ENCODE measurements at places on chromosomes 2 and 18. TPM values are rescaled to one million over a fixed set of nuclear protein-coding genes. Genes with fewer than 3 reads are reported as not detected.
A peak's percentile ranks its signal among the peaks of the same experiment; 100 is the strongest.

IL37 gene
- total RNA-seq = not detected

DNA sequence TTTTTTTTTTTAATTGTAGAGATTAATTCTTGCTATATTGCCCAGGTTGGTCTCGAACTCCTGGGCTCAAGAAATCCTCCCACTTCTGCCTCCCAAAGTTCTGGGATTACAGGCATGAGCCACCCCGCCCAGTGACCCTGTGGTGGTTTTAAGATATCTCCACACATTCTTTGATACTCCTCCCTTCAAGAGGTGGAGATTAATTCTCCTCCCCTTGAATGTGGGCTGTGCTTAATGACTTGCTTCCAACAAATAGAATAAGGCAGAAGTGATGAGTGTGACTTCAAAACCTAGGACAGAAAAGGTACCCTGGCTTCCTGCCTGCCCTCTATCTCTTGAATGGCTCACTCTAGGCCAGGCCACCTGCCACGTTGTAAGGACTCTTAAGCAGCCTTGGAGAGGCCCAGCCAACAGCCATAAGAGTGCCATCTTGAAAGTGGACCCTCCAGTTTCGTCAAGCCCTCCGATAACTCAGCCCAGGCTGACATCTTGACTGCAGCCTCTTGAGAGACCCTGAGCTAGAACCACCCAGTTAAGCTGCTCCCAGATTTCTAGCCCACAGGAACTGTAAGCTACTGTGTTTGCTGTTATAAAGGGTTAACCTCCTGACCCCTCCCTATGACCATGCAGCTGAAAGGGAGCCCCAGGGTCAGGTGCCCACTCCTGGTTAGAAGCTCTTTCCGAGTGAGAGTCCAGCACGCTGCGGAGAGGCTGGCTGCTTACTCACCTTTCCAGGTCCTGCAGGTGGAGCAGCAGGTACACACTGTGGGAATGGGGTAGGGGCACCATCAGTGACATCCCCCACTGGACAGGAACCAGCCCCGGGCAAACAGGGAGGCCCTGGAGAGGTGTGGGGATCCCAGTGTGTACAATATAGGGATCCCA, 27.6 kb downstream of the MRPL35 start:
- peaks cover 50% of the 10 kb centered on the region for H3K4me1 ChIP-seq
- no peaks in the 10 kb centered on the region for H3K36me3 ChIP-seq
- no peak overlapping the region for H3K4me3 ChIP-seq
- H3K27me3 ChIP-seq = no peaks in the 10 kb centered on the region
- no peak for DNase-seq
- H3K27ac ChIP-seq = no peak overlapping the region

DNA sequence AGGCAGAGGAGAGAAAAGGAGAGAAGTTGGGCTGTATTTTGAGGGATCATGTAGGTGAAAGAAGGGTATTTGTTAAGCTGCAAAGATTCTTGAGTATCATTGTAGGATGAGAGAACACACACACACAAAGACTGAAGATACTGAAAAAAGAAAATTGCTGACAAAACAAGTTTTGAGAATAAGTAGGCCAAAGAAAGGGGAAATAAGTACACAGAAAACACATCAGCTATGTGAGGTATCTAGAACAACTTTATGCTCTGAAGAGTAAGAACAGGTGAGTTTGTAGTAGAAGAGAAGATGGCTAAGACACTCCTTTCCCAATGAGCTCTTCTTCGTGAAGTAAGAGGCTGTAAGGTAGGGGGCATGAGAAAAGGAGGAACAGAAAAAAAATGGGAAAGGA, 28.2 kb downstream of the METTL8 start:
- peak overlapping the region; percentile 93 for H3K27ac ChIP-seq
- H3K27me3 ChIP-seq = no peaks in the 10 kb centered on the region
- H3K4me3 ChIP-seq = no peak overlapping the region
- H3K36me3 ChIP-seq = no peaks in the 10 kb centered on the region
- peaks cover 39% of the 10 kb centered on the region for H3K4me1 ChIP-seq
- no peak for DNase-seq

GRCh38 chr2:54956111-54956627, 94.1 kb downstream of the RTN4 start:
- H3K4me3 ChIP-seq = no peak overlapping the region
- H3K36me3 ChIP-seq = peaks cover 7% of the 10 kb centered on the region
- no peak overlapping the region for H3K27ac ChIP-seq
- no peaks in the 10 kb centered on the region for H3K4me1 ChIP-seq
- H3K27me3 ChIP-seq = no peaks in the 10 kb centered on the region
- DNase-seq = no peak

SERPINB5 gene
- total RNA-seq = not detected

- no peak overlapping the region for H3K27ac ChIP-seq
- peaks cover 5% of the 10 kb centered on the region for H3K27me3 ChIP-seq
- no peaks in the 10 kb centered on the region for H3K36me3 ChIP-seq
- no peaks in the 10 kb centered on the region for H3K4me1 ChIP-seq
- H3K4me3 ChIP-seq = no peak overlapping the region
- no peak for DNase-seq
Measured at GRCh38 chr2:215777465-215778044, 235.8 kb downstream of the MREG start.

SPATA3 gene
- not detected for total RNA-seq

MARCHF4 gene
- total RNA-seq = not detected

- no peaks in the 10 kb centered on the region for H3K36me3 ChIP-seq
- H3K27ac ChIP-seq = no peak overlapping the region
- no peaks in the 10 kb centered on the region for H3K4me1 ChIP-seq
- no peak for DNase-seq
- H3K4me3 ChIP-seq = no peak overlapping the region
- H3K27me3 ChIP-seq = no peaks in the 10 kb centered on the region
Measured at GRCh38 chr2:132776287-132776686, 106.3 kb upstream of the LYPD1 start.

GRCh38 chr2:121570036-121570666, 39.5 kb downstream of the RNU4ATAC start:
- no peak for DNase-seq
- H3K4me1 ChIP-seq = no peaks in the 10 kb centered on the region
- no peaks in the 10 kb centered on the region for H3K27me3 ChIP-seq
- peaks cover 6% of the 10 kb centered on the region for H3K36me3 ChIP-seq
- H3K27ac ChIP-seq = no peak overlapping the region

- DNase-seq = no peak
- no peaks in the 10 kb centered on the region for H3K36me3 ChIP-seq
- peaks cover 26% of the 10 kb centered on the region for H3K4me1 ChIP-seq
- no peak overlapping the region for H3K4me3 ChIP-seq
Measured at GRCh38 chr2:238424313-238424700, 2.4 kb upstream of the ASB1 start.

TRIM43 gene
- total RNA-seq = not detected

ALPI gene
- total RNA-seq = not detected

DNA sequence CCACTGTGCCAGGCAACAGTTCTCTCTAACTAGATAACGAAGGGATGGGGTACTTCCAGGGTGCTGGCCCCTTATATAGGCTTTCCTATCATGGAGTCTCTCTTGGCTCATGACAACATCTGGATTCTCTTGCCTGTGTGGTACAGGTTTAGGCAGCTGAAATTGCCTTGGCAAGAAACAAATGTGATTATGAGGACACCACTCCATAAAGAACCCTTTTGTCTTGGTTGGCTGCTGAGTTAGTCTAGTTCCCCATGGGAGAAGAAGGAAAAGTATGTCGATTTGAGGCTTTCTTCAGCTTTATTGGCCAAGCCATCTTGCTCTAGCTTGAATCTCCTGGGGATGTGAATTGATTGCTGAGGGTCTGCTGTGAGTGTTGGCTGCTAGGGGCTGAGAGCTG, 76.3 kb upstream of the ZCCHC2 start:
- no peak overlapping the region for H3K4me3 ChIP-seq
- no peaks in the 10 kb centered on the region for H3K27me3 ChIP-seq
- no peak overlapping the region for H3K27ac ChIP-seq
- no peak for DNase-seq
- no peaks in the 10 kb centered on the region for H3K36me3 ChIP-seq

DNA sequence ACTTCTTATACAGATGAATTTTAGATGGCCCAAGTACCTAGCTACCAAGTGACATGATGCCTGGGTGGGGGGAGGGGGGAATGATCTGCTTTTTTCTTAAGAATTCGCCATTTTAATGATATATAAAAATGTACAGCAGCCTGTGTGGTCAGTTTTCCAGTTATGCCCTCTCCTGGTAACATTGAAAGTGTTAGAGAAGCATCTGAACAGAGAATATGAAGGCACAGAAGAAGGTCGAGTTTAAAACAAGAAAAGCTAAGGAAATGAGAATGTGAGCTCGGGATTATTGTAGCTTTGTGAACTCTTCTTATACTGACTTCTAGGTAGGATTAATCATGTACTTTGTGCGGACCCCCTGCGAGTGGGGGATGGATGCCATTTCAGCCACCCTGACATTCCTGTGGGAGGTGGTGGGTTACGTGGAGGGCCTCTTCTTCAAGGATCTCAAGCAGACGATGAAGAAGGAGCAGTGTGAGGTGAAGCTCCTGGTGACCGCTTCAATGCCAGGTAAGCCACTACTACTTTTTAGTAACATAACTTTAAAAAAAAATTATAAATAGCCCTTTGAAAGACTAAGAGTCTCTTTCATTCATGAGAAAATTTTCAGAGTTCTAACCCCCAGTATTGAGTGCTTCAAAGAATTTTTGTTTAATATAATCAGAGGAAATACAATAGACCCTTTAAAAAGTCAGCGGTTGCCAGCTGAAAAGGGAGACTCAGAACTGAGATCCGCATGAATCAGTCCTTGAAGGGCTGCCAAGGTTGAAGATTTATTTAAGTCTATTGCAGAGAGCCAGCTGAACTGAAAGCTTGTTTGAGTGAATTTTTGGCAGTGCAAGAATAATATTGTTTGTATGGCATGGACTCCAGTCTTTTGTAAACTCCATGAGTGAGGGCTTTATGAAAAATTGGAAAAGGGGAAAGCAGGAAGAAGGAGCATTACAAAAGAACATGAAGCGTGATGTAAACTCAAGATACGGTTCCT, 68.6 kb upstream of the RPE start:
- no peak for DNase-seq
- no peak overlapping the region for H3K4me3 ChIP-seq
- no peaks in the 10 kb centered on the region for H3K36me3 ChIP-seq
- no peaks in the 10 kb centered on the region for H3K27me3 ChIP-seq
- no peaks in the 10 kb centered on the region for H3K4me1 ChIP-seq

DNA sequence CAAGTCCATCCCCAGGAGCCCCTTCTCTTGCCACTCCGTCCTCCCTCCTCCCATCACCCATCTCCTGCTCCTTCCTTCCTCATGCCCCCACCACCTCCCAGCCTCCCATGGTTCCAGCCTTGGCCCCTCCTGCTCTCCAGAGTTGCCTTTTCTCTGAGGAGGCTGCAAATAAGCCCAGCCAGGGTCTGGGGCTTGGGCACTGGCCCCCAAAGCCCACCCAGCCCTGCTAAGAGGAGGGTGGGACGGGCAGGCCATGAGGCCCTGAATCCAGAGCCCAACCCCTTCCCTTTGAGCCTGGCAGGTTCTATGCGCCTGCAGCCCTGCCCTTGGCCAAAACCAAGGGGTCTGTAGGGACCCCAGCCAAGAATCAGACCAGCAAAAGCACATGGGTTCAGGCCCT, 71.6 kb downstream of the STPG4 start:
- no peak overlapping the region for H3K27ac ChIP-seq
- no peak overlapping the region for H3K4me3 ChIP-seq
- H3K4me1 ChIP-seq = peaks cover 25% of the 10 kb centered on the region
- H3K36me3 ChIP-seq = no peaks in the 10 kb centered on the region
- H3K27me3 ChIP-seq = no peaks in the 10 kb centered on the region
- DNase-seq = no peak

SH2D6 gene
- 1.1 TPM for total RNA-seq

GRCh38 chr2:44655401-44655864, 286.1 kb upstream of the SIX3 start:
- no peak for DNase-seq
- H3K4me3 ChIP-seq = no peak overlapping the region
- no peaks in the 10 kb centered on the region for H3K4me1 ChIP-seq
- no peak overlapping the region for H3K27ac ChIP-seq
- H3K27me3 ChIP-seq = no peaks in the 10 kb centered on the region
